Inflammatory macrophage treated with lipopolysaccharide for 1 hour (primary cell): ENCODE measurements at places on chromosomes 11 and 22.

DNA sequence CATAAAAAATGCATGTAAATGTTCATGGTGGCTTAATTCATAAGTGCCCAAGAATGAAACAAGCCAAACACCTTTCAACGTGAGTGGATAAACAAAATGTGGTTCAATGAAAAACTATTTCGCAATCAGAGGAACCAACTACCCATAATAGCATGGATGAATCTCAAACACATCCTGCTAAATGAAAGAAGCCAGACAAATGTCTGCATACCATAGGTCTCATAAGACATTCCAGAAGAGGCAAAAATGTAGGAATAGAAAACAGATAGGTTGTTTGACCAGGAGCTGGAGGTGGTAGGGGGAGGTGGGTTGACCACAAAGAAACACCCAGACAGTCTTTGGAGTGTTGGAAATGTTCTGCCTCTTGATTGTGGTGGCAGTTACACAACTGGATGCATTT is 13.2 kb upstream of the OSBPL5 start:
- no peak for DNase-seq

DNA sequence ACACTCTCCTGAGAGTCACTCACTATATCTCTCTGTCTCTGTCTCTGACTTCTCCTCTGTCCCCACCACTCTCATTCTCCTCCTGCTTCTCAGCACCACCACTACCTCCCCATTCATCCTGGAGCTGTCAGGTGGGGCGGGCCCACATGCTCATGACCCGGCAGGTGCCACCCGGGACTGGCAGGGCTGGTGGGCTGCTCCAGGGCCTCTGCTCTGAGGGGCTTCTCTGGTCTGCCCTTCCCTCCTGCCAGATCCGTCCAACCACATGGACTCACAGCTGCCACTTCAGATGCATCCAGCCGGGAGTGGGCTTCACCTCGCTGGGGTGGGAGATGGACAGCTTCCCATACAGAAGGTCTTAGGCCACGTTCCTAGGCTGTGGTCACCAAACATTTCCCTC is 4.8 kb upstream of the EMID1 start:
- no peak for DNase-seq

- DNase-seq, result no peak
Observed at GRCh38 chr11:56876621-56877275, 112.0 kb upstream of the OR5AK2 start.

DNA sequence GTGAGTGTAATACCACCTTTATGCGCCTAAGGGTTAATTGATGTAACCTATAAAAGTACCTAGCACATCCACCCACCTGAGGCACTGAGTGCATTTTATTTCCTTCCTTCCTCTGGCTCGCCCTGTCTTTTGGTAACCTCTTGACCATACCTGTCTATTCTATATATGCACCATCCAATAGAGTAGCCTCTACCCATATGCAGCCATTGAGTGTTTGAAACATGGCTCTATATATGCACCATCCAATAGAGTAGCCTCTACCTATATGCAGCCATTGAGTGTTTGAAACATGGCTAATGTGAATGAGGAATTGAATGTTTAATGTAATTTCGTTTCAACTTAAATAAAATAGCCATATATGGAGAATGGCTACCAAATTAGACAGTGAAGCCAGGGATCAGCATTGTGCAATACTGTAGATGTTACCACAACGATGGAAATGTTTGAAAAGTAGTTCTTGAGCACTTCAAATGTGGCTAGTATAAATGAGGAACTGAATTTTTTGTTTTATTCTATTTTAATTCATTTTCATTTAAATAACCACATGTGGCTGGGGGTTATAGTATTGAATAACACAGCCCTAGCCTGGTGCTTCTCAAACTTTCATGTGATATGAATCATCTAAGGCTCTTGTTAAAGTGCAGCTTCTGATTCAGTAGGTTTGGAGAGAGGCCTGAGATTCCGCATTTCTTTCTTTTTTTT is 33.8 kb downstream of the SLC35F2 start:
- DNase-seq, result peak; percentile 25

GRCh38 chr11:16587670-16588069 is 150.8 kb upstream of the C11orf58 start:
- DNase-seq, result no peak

DNA sequence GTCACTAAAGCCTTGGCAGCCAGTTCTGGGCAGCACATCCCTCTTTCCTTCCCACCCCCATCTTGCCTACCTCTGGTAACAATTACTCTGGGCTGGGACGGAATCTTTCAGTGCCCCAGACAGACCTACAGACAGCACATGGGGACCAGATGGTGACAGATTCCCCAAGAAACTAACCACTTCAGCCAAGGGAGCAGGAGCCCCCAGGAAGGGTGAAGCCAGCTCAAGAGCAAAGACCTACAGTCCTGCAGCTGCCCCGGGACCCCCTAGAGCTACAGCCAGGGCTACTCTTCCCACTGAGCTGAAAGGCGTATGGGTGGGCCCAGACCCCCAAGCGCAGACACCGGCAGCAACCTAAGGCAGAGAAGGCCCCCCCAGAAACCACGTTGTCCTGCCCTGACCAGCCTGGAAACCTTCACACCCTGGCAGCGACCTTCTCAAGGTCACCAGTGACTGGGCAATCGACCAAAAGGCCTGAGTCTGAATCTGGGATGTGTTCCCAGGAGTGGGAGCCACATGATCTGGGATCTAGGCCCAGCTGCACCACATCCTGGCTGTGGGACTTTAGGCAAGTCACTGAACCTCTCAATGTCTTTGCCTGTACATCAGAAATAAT is 65.8 kb downstream of the LRRC32 start:
- no peak for DNase-seq

DNA sequence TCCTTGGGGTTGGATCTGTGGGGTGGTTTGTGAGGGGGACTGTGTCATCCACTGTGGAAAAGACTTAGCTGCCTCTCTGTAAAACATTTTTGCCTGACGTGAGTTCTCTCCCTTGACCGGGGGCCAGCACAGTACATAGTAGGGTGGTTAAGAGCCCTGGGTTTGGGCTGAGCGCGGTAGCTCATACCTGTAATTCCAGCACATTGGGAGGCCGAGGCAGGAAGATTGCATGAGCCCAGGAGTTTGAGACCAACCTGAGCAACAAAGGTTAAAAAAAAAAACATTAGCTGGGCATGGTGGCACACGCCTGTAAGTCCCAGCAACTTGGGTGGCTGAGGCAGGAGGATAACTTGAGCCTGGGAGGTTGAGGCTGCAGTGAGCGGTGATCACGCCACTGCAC is 74.7 kb upstream of the WNT7B start:
- DNase-seq, result no peak

GRCh38 chr11:120293038-120293800 is 31.9 kb upstream of the TLCD5 start:
- no peak for DNase-seq

DNA sequence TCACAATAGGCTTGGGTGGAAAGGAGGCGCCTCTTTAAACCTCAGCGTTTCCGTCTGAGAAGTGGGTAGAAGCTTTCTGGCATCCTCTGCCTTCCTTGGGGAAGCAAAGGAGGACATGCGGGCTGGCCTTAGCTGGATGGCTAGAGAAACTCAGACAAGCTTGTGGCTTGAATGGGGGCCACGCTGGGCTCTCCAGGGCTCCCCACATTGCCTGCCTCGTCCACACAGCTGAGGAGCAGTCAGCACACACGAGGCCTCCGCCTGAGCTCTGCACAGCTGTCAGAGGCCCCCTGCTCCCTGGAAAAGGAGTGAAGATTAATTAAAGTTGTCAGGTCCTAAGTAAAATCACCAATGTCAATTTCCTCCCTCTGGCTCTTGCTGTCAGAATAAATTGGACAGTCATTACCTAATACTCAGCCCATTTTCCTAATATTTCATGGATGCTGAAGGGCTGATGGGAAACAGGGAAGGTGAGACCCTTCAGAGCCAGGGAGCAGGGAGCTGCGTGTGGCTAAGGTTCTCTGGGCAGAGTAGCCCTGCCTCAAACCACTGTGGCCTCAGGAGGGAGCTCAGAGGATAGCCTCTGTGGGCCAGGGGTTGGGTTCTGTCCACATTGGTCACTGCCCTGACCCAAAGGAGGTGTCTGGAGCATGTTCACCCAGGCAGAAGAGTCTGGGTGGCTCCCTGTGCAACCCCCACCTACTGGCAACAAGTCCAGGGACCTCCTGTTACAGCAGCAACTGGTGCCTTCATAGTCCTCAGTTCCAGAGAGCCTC is 118.3 kb upstream of the CD82 start:
- no peak for DNase-seq

DNA sequence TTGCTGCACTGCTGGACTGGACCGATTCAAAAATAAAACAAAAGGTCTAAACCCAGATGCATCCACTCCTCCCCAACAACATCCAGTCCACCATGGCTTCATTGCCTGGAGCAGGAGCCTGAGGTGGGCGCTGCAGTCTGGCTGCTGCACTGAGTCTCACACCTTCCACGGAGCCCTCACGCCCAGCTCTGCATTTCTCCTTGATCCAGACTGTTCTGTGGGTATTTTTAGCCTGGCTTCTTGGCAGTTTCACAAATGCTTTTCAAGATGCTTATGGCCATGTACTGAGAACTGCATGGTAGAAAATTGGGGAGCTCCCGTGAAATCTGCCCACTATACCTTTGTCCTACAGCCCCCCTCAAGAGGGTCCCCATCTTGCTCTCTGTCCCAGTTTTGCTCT is 53.3 kb upstream of the JAM3 start:
- DNase-seq, result no peak

GRCh38 chr22:40805239-40805638 is 13.9 kb downstream of the SLC25A17 start:
- no peak for DNase-seq

DNA sequence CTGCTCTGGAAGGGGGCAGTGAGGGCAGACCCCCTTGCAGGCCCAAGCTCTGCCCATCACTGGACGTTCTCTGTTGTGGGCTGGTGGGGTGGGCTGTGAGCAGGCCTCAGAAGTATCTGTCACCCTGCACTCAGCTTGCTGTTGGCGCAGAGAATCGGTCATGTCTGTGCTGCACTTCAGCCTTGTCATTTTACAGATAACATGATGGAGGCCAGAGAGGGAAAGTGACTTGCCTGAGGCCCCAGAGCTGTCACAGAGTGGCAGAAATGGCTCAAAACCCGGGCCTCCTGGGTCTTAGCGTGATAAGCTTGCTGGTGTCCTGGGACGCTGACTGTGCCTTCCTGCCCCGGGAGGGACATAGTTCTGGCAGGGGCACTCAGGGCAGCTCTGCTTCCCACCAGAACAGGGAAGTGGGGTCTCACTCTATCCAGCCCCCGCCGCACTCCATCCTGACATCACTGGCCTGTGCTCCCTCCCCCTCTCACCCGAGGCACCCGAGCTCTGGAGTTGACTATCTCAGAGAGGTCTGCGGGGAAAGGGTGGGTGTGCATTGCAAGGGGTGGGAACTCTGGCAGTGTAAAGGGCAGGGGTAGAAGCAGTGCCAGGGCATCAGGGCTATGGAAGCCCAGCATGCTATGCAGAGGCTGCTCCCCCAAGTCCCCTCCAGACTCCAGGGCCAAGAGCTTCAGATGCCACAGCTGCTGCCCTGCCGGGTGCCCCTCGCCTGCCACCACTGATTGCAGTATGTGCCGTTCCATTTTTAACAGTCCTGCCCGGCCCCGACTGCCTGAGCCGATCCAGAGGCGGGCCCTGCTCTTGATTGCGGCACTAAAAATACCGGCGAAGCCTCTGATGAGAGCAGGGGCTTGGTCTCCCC is 50.4 kb upstream of the NECTIN1 start:
- DNase-seq, result no peak

DNA sequence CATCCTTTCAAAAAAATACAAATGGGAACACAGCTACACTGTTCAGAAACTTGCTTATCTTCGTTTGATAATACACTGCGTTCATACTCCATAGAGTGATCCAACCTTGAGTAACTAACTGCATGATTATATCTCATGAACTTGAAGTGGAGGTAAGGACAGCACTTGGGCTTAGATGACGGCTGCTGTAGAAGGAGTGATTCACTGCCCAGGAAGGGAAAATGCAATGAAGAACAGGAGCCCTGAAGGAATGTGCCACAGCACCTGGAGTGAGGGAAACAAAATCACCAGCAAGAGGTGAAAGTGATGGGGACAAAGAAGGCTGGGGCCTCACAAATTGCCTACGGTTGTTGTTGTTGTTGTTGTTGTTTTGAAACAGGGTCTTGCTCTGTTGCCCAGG is 44.1 kb upstream of the SC5D start:
- DNase-seq, result no peak

GRCh38 chr11:24297461-24297860 is 199.4 kb upstream of the LUZP2 start:
- DNase-seq, result no peak

GRCh38 chr22:46262449-46263215 is 511 bp downstream of the PKDREJ start:
- DNase-seq, result peak; percentile 60

- no peak for DNase-seq
Observed at GRCh38 chr11:131695889-131696429, 325.5 kb downstream of the NTM start.
